Hematopoietic multipotent progenitor cell treated with erythropoietin and hydrocortisone succinate and interleukin-3 and kit ligand, for 15 days (in vitro differentiated cells): ENCODE measurements at places on chromosomes 2 and 18.

- no peak for DNase-seq
Observed at GRCh38 chr2:205776720-205777119, 94.4 kb downstream of the NRP2 start.

DNA sequence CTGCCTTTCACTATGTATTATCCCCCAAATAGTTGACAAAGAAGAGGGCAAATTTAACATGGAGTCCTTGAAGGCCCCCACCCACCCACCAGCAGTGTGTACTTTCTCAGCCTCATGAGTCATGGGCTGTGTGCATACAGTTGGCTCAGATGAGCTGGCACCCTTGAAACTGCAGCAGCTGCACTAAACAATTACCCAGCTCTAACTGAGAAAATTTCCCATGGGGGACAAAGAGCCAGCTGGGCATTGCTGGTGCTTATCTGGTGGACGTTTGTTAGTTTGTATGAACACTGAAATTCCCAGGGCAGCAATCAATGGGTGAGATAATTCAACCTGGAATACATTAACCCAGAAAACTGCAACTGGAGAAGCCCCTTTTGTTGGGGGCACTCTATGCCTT lies 131.7 kb downstream of the GCA start:
- no peak for DNase-seq

- no peak for DNase-seq
Observed at GRCh38 chr2:43343573-43344304, 117.3 kb upstream of the ZFP36L2 start.

- DNase-seq, result no peak
Observed at GRCh38 chr18:69963196-69963595, 15.5 kb upstream of the CD226 start.
